ENCODE measurements at places on chromosomes 6 and 20.

DNA sequence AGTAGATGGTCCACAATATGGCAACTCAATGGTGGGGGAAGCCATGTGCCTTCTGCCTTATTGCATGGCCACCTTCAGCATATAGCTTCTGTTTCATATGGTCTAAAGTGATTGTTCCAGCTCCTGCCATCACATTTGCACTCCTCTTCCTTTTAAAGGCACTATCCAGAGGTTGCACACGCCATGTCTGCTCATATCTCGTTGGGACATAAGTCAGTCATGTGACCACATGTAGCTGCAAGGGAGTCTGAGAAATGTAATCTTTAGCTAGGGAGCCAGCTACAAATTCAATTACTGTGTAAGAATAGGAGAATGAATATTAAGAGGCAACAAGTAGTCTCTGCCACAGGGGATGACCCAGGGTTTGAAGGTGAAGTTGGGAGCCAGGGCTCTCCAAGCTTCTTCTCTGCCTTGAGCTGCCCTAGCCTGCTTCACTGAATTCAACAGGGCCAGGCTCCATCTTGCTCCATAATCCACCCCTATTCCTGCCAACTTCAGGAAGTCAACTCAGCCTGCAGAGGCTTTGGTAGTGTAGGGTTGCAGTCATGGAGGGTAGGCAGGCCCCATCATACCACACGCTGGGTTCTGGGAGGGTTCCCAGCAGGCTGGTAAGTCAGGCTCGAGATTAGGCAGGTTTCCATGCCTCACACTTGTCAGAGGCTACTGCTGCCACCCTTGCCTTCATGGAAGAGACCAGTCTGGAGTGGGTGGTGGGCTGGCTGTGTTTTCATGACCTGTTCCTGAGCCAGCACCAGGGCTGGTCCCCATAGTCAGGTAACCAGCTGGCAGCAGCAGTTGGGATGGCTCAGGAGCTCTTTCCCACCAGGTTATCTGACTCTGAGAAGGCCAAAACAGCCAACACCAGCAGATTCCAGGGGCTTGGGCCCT lies 56.7 kb upstream of the SAYSD1 start:
- DNase-seq, result no peak

- no peak for DNase-seq
Observed at GRCh38 chr20:4769328-4769727, 47.6 kb downstream of the PRND start.

DNA sequence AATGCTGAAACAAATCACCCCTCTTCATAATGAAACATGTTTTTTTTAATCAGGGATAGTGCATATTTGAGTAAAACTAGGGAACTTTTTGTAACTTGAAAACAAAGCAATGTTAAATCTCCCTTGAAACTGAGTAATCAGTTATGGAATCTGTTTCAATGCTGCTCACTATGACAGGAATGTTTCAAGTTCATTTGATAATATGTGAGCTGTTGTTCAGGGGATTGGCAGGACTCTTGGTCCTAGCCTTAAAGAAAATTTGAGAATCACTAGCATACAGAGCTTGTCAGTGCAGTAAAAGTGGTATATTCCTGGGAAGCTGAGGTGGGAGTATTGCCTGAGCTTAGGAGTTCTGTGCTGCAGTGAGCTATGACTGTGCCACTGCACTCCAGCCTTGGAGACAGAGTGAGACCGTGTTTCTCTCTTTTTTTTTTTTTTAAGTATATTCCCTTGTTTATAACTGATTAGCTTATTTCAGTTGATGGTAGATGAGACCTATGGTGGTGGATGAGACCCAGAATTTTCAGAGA lies 21.6 kb upstream of the CALHM6 start:
- no peak for DNase-seq

DNA sequence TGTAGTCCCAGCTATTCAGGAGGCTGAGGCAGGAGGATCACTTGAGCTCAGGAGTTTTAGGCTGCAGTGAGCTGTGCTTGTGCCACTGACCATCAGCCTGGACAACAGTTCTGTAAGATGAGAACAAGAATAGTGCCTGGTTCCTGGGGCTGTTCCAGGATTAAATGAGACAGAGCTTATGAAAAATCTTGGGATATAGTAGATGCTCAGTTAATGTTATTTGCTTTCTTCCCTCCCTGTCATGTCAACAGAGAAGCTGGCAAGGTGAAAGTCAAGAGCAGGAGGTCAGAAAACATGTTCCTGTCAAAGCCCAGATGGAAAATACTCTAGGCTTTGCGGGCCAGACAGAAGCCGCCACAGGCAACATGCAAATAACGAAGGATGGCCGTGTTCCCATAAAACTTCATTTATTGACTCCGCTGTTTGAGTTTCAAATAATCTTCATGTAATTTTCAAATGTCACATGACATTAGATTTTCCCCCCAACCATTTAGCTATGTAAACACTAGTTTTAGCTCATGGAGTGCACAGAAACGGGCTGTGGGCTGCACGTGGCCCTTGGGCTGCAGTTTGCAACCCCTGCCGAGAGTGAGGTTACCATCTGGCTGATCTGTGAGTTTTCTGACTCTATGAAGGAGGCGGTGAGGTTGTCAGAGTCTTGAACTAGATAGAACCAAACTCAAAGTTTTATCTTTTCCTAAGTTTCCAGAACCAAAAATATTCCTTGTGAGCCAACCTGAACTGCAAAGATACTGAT lies 63.4 kb upstream of the PMEPA1 start:
- no peak for DNase-seq

- DNase-seq, result no peak
Observed at GRCh38 chr6:83417880-83418663, 12.8 kb downstream of the ME1 start.

DNA sequence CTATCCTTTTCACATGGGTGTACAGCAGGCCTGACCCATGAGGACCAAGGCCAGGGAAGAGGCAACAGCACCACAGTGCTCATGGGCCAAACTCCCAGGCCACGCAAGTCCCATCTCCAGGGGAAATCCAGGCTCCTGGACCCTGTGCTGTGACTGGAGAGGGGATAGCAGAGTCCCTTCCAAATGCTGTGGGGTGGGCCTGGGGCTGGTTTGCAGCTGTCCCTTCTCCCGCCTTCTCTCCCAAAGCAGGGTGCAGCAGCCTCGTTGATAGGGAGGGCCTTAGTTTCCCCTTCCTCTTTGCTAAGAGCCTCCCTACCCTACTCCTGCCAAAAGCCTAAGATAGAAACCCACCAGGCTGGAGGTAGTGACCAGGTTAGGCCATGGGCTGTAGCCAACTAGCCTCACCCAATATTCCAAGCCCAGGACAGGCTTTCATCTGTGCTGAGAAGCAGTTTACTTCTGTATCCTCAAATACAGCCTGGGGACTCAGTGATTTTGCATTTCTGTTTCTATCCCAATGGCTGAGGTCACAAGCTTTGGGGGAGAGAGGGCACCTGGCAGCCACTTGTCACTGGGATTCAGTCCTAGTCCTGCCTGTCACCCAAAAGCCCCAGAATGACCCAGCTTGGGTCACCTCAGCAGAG lies 1.4 kb downstream of the CTSZ start:
- no peak for DNase-seq

DNA sequence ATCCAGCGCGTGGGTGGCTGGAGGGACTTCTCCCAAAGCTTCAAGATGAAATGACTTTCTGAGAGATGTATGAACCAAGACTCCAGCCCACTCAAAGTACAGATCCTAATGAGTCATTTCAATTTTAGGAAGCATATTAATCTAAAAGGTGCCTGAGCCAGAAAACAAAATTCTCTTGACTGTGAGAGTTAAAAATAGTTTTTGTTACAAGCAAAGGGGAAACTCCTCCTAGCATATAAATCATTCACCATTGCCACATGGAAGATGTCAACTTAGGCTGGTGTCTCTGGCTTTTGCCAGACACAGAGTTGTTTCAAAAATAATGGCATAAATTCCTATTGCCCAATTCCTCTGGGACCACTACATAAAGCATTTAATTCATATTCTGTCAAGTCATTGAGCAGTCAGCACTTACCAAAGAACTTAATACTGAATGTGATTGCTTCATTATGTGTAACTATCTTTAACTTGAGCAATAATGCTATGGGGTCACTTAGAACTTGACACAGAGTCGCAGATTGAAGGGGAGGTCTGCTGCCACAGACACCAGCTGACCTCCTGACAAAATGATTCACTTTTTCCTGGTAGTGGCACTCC lies 280.6 kb downstream of the SLC35F1 start:
- no peak for DNase-seq

DNA sequence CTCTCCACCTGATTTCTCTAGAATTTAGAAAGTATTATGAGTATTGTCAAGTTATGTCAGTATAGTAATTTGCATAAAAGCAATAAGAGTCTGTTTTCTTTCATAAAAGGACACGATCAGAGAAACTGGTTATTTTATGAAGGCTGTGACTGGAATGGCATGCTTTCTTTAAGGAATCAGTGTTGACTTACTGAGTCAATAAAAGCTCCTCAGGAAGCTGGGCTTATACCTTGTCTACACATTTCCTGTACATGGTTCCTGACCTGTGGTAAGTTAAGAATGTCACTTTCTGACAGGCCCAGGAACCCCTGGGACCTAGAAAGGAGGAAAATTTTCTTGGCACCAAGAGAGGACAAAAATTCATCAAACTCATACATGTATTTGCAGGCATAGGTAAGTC lies 1224.0 kb upstream of the ADGRB3 start:
- DNase-seq, result no peak

DNA sequence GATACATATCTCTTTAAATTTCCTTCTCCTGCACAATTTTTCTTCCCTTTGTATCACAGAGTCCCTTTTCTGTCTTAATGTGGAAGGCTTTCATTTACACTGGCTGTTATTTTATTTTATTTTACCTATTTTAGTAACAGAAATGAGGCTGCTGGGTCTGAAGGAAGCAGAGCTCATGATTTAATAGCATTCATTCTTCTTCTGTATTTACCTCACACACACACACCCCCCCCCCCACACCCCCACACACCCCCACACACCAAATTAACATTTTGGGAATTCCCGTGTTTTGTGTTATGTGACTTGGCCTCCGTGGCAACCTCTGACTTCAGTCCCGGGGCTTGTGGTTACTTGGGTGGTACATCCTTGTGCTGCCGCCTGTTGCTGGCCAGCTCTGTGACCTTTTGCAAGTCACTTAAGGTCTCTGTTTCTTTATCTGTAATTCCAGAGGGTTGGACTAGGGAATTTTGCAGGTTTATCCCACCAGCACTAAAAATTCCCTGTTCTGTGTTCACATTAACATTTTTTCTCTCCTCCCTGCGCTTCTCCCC lies 108.8 kb downstream of the TIAM2 start:
- no peak for DNase-seq

Measured in NCI-H1436 treated with DMSO at 0.1 percent for 48 hours (cell line).